ENCODE measurements at places on chromosomes 7 and 10.

DNA sequence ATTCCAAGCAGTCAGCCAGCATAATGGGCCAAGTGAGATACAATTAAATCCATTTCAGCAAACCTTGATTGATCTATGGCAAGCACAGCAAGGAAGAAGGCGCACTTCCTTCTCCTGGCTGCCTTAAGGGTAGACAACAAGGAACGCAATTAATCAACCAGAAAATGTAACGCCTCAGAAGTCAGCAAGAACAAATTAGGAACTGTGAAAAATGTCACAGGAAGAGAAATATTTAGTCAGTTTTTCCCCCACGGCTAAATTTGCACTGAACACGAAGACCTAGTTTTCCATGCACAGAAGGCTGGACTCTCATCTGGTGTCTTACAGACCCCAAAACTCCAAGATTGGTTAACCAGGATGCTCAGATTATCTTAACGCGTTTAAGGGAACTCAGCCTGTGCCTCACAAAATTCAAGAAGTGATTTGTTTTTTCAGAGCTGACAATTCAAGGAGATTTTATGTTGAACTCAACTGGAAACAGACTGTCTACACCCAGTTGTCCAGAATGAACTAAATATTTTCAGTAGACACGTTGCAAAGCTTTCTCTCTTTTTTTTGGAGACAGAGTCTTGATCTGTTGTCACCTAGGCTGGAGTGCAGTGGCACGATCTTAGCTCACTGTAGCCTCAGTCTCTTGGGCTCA, 14.2 kb downstream of the SNX8 start:
- no peak for DNase-seq

- no peak for DNase-seq
Observed at GRCh38 chr7:35555386-35555785, 139.5 kb downstream of the HERPUD2 start.

DNA sequence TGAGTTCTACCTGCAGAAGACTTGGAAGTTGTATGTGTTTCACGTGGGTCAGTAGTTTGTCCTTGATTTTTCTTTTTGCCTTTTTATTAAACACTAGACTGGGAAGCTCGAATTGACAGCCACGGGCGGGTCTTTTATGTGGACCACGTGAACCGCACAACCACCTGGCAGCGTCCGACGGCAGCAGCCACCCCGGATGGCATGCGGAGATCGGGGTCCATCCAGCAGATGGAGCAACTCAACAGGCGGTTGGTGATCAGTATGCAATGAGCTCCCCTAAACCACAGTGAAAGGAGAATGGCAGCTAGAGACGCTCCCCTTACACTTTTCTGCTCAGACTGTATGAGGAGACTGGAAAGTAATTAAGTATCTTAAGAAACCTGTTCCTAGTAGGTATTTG, 126.7 kb upstream of the STK17A start:
- DNase-seq, result no peak

DNA sequence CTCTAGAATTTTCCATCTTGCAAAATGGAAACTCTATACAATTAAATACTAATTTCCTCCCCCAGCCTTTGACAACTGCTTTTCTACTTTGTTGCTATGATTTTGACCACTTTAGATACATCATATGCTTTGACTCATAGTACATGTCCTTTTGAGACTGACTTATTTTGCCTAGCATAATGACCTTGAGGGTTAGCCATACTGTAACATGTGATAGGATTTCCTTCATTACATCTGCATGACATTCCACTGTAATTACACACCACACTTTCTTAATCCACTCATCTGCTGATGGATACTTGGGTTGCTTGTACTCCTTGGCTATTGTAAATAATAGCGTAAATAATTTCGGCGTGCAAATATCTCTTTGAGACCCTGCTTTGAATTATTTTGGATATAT, 127.7 kb downstream of the JAZF1 start:
- no peak for DNase-seq

DNA sequence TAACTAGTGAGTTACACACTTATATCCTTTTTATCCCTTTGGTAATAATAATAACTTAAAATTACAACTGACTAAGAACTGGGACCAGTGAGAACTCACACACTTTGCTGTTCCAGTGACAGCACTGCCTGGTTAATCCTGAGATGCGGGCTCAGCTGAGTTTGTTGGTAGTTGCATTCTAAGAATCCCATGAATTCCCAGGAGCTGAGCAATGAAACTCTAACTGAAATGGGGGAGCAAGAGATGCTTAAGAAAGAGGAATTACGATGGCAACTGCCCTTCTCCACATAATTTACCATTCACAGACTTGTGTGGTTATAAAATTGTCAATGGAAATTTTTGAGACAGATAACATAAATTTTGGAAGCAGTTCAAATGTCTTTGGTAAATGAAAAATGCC, 659.4 kb downstream of the MAGI2 start:
- DNase-seq, result no peak

DNA sequence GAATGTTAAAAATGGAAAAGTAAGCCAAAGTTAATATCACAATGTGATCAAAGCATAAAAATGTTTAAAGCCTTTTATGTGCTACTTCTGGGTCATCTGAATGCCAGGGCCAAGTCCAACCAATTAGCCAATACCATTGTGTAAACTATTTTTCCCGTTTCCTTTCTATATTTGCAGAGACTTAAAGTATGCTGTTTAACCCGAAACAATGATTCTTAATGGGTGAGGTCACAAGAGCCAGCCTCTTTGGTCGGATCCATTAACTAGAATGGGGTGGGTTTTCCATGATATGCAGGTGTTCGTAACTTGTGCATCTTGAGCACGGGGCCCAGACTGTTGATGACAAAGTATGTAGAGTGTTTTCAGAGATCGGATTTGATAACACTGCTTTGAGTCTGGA, 111.3 kb upstream of the IGFBP3 start:
- DNase-seq, result no peak

GRCh38 chr7:1692515-1693418, 22.7 kb downstream of the ELFN1 start:
- no peak for DNase-seq

DNA sequence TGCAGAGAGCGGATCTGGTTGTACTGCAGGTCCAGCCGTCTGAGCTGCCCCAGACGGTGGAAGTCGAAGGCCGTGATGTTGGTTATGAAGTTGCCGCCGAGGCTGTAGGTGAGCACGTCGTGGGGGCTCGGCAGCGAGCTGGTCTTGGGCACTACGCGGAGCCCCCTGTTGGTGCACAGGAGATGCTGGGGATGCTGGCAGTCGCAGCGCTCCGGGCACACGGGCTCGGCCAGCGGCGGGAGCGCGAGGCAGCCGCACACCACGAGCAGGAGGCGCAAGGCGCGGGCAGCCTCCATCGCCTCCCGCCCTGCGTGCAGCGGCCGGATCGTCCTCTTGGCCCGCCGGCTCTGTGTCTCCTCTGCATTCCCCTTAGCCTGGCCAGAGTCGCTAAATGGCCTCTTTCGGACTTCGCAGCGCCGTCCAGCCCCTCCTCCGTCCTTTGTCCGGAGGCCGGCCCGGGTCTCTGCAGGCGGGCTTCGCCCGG, 337 bp downstream of the TRIL start:
- DNase-seq, result no peak

DNA sequence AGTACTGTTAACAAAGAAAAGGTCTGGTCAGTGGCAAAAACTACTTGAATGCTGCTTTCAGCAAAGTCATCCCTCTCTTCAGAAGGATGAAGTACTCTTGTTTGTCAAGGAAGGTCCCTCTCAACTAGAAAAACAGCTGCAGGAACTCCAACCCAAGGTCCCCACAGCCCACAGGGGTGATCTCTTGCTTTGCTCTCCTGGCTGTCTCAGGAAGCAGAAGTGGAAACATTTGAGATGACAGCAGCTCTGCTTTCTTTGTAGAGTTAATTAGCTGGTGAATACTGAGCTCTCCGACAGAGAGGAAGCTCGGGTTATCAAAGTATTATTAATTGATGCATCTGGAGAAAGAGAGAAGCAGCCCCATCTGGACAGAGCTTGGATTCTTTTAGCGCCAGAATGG, 25.4 kb upstream of the LRGUK start:
- DNase-seq, result no peak

DNA sequence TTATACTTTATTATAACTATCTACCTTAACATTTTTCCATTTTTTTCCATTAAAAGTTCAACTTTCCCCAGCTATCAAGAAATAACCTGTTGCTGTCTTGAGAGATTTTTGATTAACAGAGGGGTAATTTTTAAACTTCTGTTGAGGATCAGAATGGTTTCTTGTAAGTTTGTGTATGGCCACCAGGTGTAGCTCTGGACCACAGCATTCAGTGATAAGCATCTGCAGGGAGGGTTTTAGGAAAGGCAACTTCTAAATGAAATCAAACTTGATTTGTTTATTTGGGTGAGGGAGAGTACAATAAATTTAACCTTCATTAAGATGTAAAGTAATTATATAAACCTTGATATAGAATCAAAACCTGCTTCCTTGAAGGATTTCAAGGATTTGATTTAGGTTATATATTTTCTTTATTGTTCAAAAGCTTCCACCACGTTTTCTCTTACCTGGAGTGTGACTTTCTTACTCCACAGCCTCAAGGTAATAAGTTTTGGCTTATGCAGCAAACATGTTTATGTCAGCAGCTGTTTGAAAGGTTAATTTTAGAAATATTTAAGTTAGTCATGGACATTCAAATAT, 153.3 kb downstream of the STK31 start:
- no peak for DNase-seq

DNA sequence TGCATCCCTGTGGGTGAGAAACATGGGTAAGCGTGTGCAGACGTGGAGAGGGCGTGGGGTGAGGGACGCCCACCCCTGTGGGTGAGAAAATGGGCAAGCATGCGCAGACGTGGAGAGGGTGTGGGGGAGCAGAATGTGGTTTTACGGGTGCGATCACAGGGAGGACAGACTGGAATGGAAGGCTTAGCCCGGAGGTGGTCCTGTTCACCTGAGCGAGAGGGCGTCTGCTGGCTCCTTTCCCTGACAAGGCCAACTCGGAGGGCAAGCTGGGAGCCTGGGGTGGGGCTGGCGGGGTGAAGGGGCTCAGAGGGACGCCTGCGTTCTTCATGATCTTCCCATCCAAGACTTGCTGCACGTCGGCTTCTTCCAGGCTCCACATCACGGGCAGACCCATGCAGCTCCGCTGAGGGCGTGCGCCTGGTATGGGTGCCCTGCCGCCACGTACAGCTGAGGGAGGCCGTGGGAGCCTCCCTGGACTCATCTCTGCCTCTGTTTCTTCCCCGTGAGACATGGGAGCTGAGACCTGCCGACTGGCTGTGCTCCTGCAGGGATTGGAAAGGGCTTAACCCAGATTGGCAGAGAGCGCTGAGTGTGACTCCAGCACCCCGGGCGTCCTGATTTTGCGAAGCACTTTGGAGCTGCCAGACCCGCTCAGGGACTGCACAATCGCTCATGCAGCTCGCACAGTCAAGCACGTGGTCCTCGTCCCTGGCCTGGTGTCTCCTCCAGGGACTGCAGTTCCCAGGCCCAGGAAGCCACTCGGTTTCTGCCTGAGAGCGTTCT, 74.3 kb upstream of the SHH start:
- no peak for DNase-seq

DNA sequence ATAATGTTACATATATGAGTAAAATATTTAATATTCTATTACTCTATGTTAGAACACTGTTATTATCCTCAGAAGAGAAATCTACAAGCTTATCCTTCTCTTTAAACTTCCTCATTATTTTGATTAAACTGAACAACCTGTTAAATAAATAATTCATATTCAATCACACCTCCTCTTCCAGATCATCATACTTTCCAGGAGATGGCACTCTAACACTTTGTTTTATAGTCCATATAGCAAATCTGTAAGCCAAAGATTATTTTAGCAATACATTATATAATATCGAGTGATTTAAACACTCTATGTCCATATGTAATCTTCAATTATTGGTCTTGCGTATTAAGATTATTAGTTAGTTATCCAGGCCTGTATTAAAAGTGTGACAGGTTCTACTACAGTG, 694.1 kb downstream of the ANKRD7 start:
- DNase-seq, result no peak

- DNase-seq, result no peak
Observed at GRCh38 chr7:20562461-20562860, 53.0 kb upstream of the ABCB5 start.

DNA sequence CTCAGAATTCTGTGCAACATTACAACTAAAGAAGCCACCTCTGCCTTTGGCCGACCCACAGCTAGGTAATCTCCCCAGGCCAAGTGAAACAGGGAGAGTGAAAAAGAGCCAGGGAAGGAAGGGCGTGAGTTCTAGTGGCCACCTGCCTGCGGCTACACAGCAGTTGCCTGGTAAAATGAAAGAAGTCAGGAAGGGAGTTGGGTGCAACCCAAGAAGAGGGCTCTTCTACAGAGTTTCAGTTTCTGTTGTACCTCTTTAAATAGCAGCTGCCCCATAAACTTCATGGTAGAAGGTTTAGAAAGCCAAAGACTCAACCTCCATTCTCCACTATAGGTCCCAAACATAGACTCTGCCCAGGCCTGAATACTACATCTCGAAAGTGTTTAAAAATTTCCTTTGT, 76.2 kb upstream of the TMEM168 start:
- DNase-seq, result no peak

GRCh38 chr10:58896229-58896628, 280.2 kb upstream of the PHYHIPL start:
- no peak for DNase-seq

DNA sequence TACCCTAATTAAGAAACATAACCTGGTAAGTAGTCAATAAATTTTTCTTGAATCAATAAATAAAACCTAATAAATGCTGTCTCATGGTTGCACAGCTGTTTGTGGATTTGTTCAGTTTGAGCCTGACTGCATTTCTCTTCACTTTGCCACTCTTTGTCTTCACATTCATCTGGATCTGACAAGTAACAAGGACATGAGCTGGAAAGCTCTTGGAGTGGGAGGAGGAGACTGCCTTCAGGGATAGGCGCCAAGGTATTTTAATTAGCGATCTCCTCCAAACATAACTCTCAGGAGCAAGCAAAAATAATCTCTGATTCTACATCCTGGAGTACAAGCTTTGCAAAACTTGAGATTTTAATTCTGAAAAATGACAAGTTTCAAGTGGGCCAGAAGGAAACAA, 251.0 kb downstream of the BMPER start:
- DNase-seq, result no peak
